ENCODE measurements at places on chromosomes 5 and 9. TPM values are rescaled to one million over a fixed set of nuclear protein-coding genes. Genes with fewer than 3 reads are reported as not detected.

FBN2 gene
- total RNA-seq = 6.3 TPM

PCDHB5 gene
- total RNA-seq = 0.75 TPM

CDO1 gene
- 35.9 TPM for total RNA-seq

CCIN gene
- total RNA-seq = not detected

KCNV2 gene
- total RNA-seq = 0.87 TPM

PDLIM7 gene
- 76.2 TPM for total RNA-seq

OR2Y1 gene
- 0.27 TPM for total RNA-seq

MOB3B gene
- 5.1 TPM for total RNA-seq

SLCO6A1 gene
- 1.2 TPM for total RNA-seq

NEUROG1 gene
- total RNA-seq = not detected

MYOT gene
- 0.21 TPM for total RNA-seq

ZFR gene
- 88.2 TPM for total RNA-seq

RAB3C gene
- 50.3 TPM for total RNA-seq

PCDHGB7 gene
- 4.7 TPM for total RNA-seq

PCA3 gene
- total RNA-seq = 6.7 TPM

ROPN1L gene
- total RNA-seq = not detected

CREB3 gene
- total RNA-seq = 41.5 TPM

OR1N1 gene
- total RNA-seq = not detected

RFESD gene
- 4.4 TPM for total RNA-seq

ARHGEF37 gene
- 0.42 TPM for total RNA-seq

NPR3 gene
- 2.0 TPM for total RNA-seq

OTULINL gene
- 6.0 TPM for total RNA-seq

TXNDC8 gene
- total RNA-seq = not detected

LPCAT1 gene
- total RNA-seq = 31.4 TPM

HSD17B3 gene
- 1.2 TPM for total RNA-seq

INSL6 gene
- 1.3 TPM for total RNA-seq

S100Z gene
- not detected for total RNA-seq

POU4F3 gene
- total RNA-seq = not detected

CDKN2A gene
- total RNA-seq = 15.3 TPM

OR1Q1 gene
- 0.97 TPM for total RNA-seq

CERCAM gene
- total RNA-seq = 42.1 TPM

PNPLA7 gene
- total RNA-seq = 0.41 TPM

SLC6A3 gene
- 1.1 TPM for total RNA-seq

MELK gene
- total RNA-seq = 1.5 TPM

AHRR gene
- 9.1 TPM for total RNA-seq

IFNA2 gene
- total RNA-seq = not detected

GBGT1 gene
- total RNA-seq = 0.87 TPM

GARIN3 gene
- not detected for total RNA-seq

GABBR2 gene
- total RNA-seq = 6.5 TPM

ANKRD31 gene
- total RNA-seq = 0.36 TPM

CARD6 gene
- total RNA-seq = 0.05 TPM

MYORG gene
- 9.4 TPM for total RNA-seq

SAPCD2 gene
- 2.4 TPM for total RNA-seq

CBY3 gene
- total RNA-seq = 0.64 TPM
